Caudate nucleus (tissue), 63 donors: ENCODE measurements at places on chromosomes 7 and 10.

DNA sequence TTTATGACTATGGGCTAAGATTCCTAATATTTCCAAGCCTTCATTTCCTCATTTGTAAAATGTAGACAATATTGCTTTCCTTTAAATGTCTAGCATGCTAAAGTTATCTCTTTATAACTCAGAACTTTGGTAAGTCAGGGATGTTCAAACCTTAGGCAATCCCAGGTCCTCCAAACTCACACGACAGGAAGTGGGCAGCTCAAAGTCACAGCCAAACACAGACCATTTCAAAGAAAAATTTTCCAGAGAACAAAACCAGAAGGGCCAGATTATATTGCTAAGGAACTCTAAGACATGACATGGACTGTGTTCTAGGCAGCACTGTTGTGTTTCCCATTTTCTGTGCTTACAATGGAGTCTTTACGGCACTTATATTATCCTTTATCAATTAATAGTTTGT, 87.8 kb upstream of the DYNC1I1 start:
- DNase-seq, result no peak

- no peak for DNase-seq
Measured at GRCh38 chr10:80870282-80870681, 332.6 kb downstream of the SH2D4B start.

- no peak for DNase-seq
Measured at GRCh38 chr10:70272925-70273316, 10.9 kb downstream of the NPFFR1 start.

- no peak for DNase-seq
Measured at GRCh38 chr10:21532694-21533466, 1.2 kb upstream of the MLLT10 start.

GRCh38 chr7:74657692-74658177, at the start of gene GTF2I:
GTF2I (plus strand) TSS chr7:74657718; CDS start chr7:74689129, 31,411 bp downstream.
- no peak for DNase-seq

DNA sequence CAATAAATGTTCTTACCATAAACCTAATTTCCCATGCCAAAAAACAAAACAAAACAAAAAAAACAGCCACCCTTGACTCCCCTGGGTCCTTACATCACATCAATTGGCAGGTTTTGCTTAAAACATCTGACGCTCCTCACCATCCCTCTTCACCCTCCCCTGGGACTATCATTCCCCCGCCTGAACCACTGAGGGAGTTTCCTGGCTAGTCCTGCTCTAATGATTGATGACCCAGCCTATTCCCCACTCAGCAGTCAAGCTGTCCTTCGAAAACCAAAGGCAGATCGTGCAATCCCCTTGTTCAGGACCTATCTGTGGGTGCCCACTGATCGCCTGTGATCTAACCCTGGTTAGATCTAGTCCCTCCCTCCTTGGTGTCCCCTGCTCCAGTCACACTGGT, 11.2 kb upstream of the FRMPD2 start:
- no peak for DNase-seq

GRCh38 chr10:48456808-48457761, 147.8 kb downstream of the ARHGAP22 start:
- no peak for DNase-seq

- DNase-seq, result no peak
Measured at GRCh38 chr7:542713-543500, 23.3 kb upstream of the PDGFA start.

DNA sequence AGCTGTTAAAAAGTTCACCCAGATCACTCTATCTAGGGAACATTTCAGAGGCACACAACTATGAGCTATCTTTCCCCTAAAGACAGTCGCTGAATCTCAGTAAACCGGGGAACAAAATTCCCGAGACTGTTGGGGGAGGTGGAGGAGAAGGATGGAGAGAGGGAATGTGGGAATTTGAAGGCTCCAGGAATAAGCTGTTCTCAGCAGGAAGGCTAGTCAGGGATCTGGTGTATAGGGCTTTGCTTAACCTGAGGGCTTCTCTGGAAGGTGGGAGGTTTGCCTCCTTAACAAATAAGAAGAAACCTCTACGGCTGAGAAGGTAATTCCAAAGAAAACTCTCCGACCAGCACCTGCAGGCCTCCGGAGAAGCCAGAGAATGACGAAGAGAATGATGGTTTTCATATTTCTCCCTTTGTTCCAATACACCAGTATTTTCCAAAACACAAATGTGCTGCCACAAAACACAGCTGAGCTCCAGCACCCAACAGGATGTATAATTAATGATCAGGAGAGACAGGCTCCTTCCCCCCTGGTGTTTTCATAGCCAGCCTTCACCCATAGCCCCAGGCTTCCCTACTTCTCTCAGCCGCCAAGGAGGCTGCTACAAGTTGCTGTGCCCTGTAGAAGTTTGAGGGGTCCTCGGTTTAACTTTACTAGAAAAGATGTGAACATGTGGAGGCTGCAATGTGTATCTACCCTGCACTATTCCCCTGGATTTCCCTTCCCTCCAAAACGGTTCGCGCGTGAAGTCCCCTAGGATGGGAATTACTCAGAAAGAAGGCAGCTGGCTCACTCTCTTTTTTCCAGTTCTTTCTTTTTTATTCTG, 2.0 kb downstream of the KCNMA1 start:
- DNase-seq, result no peak

DNA sequence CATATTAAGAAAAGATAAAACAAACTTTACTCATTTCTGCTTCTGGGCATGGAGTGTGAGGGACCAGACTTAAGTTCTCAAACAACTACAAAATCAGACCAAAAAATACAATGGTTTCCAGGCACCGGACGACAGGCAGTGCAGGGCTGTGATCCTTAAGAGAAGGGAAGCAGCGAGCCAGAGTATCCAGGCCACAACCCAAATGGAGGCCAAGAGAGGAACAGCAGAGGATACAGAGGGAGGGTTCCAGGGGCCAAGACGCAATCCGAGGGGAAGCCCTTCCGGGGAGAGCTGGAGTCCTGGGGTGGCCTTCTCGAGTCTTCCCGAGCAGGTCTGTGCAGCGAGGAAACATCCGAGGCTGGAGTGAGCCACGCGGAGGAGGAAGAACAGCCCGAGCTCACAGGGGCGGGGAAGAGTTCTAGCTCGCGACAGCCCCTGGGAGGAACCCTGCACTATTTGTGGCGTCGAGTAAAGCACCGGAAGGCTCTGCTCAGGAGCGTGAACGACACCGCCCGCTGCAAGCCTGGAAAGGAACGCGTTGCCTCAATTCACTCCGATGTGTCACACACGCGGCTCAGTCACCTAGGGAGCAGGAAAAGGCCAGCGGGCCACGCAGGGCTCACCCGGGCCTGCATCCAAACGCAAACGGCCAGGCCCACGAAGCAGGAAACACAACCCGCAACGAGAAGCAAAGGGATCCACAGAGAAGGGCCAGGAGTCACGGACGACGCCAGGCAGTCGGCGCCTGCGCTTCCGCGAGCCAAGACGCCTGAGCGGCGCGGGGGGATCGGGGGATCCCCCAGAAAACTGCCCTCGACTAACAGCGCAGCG, 933 bp upstream of the RNF32 start:
- DNase-seq, result no peak

- no peak for DNase-seq
Measured at GRCh38 chr10:119006451-119007210, 22.9 kb upstream of the NANOS1 start.

GRCh38 chr10:73902351-73902750, 8.6 kb upstream of the PLAU start:
- DNase-seq, result no peak

GRCh38 chr10:12795315-12796110, 206.0 kb downstream of the CCDC3 start:
- no peak for DNase-seq

- no peak for DNase-seq
Measured at GRCh38 chr10:37576154-37576553, 281.3 kb downstream of the ZNF248 start.

- no peak for DNase-seq
Measured at GRCh38 chr7:7793249-7793648, 74.8 kb upstream of the RPA3 start.

DNA sequence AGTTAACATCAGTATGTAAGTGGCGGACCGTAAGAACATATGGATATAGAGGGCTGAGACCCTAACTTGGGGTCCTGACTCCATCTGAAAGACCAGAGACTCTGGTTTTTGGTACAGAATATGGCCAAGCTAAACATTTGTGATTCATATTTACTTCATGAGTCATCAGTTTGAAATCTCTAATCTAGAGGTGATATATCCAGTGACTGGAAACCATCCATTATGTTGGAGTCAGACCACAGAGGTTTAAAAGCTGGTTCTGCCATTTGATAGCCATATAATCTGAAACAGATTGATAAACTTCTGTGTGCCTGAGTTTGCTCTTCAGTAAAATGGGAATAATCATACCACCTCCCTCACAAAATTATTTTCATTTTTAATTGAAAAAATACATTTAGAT, 505.3 kb downstream of the SORCS3 start:
- DNase-seq, result no peak

DNA sequence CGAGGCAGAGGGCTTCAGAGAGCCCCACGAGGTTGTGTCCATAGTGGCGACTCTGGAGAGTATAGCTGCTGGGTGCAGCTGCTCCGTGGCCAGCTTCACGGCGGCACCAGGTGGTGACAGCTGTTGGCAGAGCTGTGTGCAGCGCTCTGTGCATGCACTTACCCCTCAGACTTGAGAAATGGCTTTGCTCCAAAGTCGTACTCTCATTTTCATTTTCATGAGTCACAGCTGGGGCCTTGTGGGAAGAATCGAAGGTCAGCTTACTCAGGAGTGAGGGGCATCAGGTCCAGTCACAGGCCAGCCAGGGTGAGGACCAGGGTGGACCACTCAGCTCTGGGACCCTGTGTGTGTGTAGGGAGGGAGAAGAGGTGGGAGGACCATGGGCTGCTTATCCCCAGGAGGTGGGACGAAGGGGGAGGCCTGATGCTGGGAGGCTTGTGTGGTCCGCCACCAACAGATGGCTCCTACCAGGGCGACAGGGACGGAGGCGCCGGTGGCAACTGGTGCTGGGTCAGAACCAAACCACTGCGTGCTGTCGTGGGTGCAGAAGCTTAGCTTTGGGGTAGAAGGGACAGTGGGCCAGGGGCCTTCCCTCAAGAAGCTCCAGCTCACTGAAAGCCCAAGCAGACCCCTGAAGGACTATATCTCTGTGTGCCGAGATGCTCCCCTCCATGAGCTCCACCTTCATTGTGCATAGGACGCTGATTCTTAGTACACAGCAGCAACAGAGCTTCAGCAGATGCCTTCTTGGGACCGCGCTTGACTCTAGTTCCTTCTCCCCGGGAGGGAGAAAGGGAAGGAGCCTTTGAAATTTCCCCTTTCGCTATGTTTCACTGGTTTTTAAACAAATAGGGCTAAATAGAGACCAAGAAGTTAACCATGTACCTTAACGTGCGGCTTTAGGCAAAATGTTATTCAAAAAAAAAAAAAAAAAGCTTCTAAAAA, 225.0 kb downstream of the CELF2 start:
- no peak for DNase-seq

DNA sequence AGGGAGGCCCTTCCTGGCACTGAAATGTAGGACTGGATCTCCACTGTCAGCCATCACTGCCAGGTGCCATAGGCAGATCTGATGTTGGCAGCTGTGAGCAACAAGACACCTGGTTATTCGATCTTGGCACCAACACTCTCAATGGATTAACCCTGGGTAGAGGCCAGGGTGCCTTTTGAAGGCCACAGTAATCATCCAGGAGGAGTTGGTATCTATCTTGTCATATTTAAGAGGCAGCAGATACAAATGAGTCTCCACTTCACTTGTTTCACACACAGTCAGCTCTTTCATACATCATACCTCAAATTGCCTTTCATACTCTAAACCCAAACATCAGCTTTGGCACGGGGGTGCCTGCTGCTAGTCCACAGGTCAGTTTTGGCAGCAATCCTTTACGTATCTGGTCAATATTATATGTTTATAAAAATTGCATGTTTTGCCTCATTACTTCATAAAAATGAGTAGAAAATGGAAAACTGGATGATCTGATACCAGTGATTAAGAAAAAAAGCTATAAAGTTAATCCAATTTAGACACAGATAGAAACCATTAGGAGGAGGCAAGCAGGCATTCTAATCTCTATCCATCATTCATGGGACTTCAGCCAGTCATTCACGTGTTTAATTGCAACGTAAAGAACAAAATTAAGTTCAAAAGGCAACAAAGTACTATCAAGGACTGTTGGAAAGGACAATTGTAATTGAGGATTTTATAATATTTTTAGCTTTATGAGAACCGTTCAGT, 12.7 kb upstream of the CACUL1 start:
- DNase-seq, result no peak

- no peak for DNase-seq
Measured at GRCh38 chr10:15740261-15740660, 20.5 kb upstream of the ITGA8 start.

- DNase-seq, result no peak
Measured at GRCh38 chr7:12719981-12720865, 32.8 kb downstream of the ARL4A start.

- no peak for DNase-seq
Measured at GRCh38 chr7:91345449-91345848, 81.2 kb downstream of the FZD1 start.

DNA sequence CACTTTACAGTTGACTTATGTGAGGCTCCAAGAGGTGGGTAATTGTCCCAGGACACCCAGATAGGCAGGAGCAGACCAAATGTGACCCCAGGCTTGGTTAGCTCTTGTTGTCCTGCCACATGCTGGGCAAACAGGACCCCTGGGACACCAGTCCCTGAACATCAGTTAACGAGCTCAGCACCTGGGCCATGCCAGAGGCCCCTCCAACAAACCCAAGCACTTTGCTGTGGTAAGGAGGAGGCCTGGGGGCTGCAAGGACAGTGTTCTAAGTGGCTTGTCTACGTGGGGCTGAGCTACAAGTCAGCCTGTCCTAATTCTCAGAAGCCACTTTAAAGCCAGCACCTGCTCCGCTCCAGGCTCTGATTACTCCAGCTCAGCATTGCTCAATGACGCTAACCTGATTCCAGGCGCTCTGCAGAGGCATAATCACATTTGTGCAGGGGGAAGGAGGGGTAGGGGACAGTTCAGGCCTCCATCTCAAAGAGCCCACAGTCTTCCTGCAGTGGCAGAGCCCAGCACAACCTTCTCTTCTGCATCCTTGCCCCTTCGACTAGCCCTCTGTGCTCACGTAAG, 57.2 kb downstream of the DDC start:
- no peak for DNase-seq

GRCh38 chr7:138477581-138477980, 17.5 kb downstream of the TRIM24 start:
- DNase-seq, result no peak

DNA sequence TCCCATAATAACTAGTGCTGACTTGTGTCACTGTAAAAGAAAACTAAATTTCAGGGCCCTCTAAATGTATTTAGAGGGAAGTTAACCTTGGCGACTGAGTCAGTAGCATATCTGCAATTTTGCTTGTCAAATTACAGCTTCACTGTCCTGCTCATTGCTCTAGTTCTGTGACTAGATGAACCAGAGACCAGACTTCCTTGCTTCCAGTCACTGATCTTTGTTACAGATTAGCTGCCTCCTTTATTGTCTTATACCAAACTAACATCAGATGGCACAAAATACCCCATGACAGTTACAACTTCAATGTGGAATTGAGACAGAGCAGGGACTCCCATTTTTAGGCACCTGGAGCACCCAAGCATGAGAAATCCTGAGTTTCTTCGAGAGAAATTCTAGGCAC, 79.9 kb upstream of the POM121L12 start:
- DNase-seq, result no peak
